T-helper 17 cell (primary cell): ENCODE measurements at places on chromosomes 7 and 10.

GRCh38 chr10:58017719-58018367 lies 249.9 kb downstream of the IPMK start:
- no peak for DNase-seq

DNA sequence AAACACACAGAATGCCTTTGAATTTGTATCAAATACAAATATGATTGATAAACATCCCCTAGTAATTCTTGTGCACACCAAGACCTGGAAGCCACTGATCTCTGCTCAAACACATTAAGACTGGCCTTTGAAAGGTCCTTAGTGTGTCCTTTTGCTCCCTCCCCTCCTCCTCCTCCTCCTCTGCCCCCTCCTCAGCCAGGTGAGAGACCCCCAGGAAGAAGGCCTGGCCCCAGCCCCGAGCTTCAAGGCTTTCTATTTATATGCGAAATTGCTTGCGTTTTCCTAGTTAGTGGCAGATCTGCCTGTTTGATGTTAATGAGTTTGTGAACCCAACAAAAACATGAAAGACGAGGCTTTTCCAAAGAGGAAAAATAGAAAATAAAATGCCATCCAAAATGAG lies 63.6 kb upstream of the TCF7L2 start:
- no peak for DNase-seq

- DNase-seq: no peak
Measured at GRCh38 chr7:44621750-44622103, 15.3 kb downstream of the OGDH start.

GRCh38 chr7:133735222-133735621 lies 391.9 kb upstream of the LRGUK start:
- no peak for DNase-seq

DNA sequence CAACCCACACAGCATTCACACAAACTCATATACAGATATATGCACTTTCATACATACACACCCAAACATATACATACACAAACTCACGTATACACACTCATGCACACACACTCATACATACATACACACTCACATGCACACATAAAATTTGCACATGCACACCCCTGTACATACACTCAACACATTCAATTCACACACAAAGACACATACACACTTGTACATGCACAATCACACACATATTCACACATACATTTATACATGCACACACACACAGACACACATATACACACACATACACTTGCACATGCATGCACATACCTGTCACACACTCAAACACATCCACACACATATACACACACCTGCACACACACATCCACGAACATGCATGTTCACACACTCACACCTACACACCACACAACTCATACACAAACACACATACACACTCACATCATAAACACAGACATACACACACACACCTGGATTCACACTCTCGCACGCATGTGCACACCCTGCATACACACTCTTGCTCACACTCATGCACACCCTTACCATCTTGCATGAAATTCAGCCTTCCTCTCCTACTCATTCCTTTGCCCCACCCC lies 451.2 kb downstream of the GRID1 start:
- DNase-seq: no peak

DNA sequence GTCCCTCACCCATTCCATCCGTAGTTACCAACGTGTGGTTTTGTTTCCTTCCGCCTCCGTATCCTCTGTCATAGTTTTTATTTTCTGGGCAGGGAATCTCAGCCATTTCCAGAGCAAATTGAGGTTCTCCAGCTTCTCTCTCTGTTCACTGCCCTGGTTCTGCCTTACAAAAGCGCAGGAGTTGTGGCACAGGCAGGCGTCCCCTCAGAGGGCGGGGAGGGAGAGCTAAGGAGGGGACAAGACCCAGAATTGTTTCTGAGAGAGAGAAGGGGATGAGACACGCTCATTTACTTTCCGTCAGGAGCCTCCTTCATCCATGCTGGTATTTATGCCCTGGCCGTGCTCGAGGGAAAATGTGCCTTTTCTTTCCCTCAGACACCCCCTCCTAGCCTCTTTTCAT lies 71.0 kb downstream of the SH2D4B start:
- no peak for DNase-seq

DNA sequence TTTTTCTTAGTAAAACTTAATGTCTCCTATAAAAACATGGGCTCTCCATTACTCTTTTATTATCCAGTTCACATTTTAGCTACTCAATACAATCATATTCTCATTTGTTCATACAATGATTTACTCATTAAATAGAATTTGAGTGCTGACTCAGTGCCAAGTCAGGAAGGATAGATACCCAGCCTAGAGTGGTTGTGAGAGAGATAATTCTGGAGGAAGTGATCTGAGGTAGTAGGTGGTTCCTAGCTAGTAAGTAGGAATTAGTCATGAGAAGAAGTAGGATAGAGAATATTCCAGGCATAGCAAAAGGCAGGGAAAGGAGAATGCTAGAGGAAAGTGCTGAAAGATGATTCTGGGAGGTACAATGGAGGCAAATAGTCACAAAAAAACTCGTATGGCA lies 133.5 kb upstream of the MBL2 start:
- no peak for DNase-seq

DNA sequence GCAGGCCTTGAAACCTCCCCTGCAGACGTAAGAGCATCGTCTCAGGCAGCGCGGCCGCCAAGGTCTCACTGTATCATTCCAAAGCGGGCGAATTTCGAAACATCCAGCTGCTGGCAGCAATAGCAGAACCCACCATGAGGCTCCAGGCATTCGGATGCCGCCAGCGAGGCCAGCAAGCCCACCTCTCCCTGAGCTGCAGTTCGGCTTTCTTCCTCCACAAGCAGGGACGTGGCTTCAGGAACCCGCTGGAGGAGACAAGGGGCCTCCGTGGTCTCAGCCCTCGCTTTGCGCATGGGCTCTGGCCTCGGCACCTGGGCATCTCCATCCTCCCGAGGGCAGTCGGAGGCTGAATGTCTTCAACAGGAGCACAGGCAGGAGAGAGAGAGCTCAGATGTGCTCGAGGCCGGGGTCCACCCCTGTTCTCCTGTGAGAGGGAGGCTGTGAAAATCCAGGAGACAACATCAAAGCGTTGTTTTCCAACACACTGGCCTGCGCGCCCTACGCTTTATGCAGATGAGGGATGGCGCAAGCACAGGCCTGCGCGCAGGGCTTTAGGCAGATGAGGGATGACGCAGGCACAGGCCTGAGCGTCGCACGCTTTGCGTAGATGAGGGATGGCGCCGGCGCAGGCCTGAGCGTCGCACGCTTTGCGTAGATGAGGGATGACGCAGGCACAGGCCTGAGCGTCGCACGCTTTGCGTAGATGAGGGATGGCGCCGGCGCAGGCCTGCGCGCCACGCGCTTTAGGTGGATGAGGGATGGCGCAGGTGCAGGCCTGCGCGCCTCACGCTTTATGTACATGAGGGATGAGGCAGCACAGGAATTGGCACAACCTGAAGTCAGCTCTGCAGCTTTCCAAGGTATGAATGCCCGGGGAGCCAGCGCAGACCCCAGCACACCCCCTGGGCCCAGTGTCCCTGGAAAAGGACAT lies 103.2 kb downstream of the WDR37 start:
- DNase-seq: no peak

DNA sequence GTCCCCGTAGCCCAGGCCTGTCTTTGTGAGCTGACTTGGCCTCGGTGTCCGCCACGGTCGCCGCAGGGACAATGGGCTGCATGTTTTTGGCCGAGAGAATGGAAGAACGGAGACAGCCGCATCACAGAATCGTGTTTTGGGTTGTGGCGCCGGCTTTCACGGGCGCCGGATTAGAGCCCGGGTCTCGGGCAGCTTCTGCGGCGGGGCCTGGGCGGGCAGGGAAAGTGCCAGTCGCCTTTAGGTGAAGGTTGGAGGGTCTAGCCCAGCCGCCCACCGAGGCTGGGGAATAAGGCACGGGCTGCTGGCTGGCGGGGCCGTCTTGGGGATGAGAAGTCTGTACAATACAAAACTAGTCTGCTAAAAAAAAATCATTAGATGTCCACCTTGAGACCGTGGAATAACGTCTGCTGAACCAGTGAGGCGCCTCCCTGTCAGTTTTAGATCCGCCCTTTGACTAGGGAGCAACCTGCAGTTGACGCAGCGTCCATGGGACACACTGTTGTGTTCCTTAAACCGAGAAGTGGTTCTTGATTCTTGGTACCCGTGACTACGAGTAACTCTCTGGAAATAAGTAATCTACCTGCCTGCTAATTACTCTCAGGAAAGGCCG lies 577 bp downstream of the DNAJB9 start:
- DNase-seq: peak; percentile 22

- no peak for DNase-seq
Measured at GRCh38 chr7:33418251-33418701, 288.9 kb downstream of the BBS9 start.
